ENCODE measurements at places on chromosomes 5 and 9.

DNA sequence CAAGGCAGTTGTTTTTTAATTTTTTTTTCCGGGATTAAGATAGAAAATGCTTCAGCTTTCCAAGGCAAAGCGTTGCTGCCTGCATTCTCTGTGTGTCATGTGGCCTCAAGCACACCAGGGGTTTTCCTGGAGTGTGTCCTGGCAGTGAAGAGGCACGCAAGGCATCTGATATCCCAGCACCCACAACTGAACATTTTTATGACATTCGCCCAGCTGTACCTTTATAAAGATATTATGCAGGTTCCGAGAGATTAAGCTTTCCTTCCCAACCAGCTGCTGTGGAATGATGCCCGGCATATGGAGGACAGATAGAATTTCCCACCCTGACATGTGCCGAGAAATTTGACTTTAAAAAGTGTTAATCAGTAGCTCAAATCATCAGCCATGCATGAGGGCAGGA is 205.6 kb downstream of the GADD45G start:
- no peak for DNase-seq

GRCh38 chr5:72013766-72014624 is 93.3 kb upstream of the MAP1B start:
- DNase-seq: no peak

GRCh38 chr5:147417135-147417813 is 92.6 kb downstream of the DPYSL3 start:
- DNase-seq: no peak

DNA sequence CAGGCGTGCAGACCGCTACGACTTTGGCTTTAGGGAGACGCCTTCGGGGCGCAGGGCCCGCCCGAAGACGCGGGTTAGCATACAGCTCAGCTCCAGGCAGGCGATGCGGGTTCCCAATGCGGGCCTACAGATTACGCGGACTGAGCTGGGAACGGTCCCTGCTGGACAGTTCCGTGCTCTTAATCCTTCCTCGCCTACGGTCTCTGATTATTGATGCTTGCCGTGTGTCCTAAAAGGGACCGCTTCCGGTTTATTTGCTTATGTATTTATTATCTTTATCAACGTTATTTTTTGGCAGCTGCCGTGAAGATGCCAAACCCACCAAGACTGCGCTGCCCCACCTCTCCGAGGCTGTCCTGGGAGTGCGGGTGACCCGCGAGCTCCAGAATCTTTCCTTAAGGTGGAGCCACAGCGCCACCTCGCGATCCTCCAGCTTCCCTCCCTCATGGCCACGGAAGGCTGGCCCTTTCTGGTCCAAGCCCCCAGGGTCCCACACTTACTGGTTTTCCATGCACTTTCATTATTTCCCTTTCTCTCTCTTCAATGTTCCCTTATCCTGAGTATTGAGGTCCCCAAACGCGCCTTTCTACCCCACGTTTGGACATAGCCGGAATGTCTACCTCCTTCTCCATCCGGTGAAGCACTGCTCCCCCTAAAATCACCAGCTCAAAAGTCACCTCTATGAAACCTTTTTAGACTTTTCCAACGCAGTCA is 7.0 kb upstream of the EBF1 start:
- no peak for DNase-seq

GRCh38 chr5:3155717-3156116 is 404.2 kb upstream of the IRX2 start:
- no peak for DNase-seq

GRCh38 chr5:103587185-103587748 is 24.7 kb upstream of the NUDT12 start:
- no peak for DNase-seq

DNA sequence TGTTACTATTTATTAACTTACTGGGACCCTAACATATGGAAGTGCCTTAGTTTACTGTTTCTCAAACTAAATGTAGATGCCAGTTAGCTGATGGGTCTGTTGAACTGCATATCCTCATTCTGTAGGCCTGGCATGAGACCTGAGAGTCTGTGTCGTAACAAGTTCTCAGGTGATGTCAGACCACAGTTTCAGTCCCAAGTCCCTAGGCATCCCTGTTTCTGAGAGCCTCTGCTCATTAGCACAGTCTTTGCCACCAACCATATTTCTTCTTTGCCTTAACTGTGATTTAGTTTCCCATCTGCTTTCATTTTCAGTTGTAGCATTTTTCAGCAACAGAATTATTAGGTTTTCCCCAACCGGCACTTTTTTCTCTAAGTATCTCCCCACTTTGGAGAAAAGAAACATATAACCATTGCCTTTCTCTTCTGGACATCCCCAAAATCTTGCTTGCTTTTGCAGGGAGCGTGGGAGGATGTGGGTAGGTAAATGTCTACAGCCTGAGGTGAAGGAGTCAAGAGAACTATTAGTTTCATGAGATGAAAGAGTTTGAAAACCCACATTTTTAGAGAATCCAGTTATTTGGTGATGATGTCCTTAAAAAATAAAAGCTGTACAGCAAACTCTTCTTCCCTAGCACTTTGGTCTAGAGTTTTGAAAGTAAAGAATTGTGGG is 74.6 kb downstream of the NUDT12 start:
- no peak for DNase-seq

- no peak for DNase-seq
Observed at GRCh38 chr5:59037941-59038797, 455.3 kb downstream of the RAB3C start.

- no peak for DNase-seq
Observed at GRCh38 chr9:81619353-81620001, 69.9 kb downstream of the TLE1 start.

- no peak for DNase-seq
Observed at GRCh38 chr5:15290953-15291352, 209.0 kb upstream of the FBXL7 start.

DNA sequence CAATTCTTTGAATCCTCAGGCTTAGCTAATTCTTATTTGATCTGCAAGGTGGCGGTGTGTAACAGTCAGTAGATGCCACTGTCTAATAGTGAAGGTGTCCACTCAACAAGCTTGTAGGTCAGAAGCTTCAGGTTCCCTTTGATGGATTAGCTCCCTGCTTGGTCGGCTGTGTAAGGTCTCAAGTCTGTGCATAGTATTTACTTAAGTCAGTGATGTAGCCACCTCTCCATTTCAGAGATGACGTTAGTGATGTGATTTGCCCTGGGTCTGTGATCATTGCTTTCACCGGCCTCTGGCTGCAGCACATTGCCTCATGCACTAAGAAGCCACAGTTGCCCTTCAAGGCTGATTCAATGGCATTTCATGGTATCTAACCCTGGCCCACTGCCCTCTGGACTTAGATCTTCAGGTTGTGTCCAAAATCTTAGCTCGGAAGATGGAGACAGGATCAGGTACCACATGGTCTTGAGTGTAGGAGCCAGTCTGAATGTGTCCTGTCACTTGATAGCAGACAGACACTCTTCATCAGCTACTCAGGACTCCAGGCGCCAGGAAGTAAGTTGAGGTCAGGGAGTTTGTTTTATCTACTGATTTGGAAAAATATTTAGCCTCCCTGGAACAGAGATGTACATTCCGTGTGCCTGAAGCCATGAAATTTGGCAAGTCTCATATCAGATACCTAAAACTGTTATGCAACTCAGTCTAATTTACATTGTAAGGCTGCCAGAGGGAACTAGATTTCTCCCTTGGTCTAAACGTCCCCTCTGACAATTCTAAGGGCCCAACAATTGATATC is 42.9 kb downstream of the SUB1 start:
- DNase-seq: no peak

DNA sequence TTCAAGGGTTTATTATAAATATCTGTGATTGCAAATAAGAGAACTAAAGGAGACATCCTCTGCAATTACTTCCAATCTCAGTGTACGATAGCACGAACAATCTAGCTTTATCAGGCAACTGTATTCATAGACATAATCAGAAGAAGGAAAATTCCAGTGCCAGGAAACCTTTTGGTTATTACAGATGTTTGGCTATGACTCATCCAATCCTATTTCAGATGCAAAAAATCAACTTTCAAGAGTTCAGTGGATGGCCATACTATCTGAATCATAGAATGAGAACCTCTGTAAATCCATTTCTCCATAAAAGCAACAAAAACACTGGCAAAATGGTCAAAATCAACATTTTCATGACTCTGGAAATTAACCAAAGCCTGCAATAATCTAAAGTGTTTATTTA is 37.9 kb downstream of the GAS1 start:
- DNase-seq: no peak

DNA sequence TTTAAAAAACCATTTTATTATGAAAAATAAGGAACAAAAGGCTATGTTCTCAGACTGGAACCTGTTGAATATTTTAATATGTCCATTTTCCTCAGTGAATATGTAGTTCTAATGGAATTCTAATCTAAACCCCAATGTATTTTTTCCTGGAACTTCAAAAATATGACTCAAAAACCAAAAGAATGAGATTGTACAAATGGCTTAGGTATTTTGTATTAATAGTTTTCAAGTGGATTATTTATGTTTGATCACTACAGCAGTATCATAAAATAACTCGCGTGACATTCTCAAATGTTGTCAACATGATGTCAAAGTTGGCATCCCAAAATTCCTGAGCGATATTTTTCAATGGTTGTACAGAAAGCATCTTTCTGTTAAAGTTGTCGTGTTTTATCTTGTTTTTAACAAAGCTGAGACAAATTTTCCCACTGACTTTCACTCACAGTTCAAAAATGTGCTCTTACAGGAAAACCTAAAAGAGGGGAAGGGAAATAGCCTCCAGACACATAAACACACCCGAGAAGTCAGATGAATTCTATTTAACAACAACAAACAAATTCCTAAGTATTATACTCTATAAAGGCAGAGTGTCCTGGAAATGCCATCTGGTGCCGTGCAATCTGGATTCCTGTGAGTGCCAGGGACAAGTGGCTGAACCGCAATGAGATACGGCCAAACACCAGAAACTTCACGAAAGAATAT is 68.1 kb upstream of the TAS2R1 start:
- DNase-seq: no peak

DNA sequence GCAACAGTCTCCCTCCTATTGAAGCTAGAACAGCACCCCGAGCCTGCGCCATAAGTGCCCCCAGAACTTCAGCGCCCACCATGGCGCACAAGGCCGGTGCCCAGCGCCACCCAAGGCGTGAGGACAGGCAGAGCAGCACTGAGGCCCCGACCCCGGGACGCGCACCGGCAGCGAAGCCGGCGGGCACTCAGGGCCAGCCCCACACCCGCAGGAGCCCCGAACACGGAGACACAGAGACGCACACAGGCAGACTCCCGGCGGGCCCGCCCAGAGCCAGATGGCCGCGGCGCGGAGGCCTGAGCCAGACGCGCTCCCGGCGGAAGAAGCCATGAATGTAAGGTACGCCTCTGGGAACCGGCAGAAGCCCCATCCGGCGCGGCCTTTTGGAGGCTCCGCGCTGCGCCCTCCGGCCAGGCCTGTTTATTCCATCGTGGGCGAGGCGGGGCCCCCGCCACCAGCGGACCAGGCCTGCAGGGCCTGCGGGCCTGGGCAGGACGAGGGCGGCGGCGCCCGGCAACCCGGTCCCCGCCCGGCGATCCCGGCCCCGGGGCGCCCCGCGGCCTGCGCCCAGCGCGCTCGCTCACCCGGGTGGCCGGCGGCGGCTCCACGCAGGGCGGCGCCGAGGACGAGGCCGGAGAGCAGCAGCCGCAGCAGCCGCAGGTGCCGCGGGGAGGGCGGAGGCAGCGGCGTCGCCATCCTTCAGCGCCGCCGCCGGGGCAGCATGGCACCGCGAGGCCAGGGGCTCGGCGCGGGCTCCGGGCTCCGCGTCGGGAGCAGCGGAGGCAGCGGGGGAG is 486 bp downstream of the NPDC1 start:
- DNase-seq: no peak

- no peak for DNase-seq
Observed at GRCh38 chr9:113479174-113479621, 15.7 kb downstream of the RGS3 start.

- DNase-seq: no peak
Observed at GRCh38 chr9:78562021-78562420, 265.1 kb downstream of the PSAT1 start.

DNA sequence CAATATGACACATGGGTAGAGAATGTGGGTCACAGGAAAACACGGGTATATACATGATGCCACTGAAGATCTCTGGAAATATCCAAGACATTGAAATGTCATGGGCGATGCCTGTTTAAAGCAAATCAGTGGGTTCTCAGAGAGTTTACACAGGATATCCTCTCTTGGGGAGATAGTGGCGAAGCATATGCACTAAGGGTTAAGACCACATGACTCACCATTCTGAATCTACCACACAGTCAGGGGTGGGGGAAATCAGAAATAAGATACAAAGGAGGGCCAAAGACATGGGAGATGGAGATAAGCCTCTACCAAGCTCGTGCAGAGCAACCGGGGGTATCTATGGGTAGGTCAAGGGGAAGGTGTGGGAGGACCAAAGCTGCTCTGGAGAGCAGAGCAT is 58.8 kb downstream of the SH3PXD2B start:
- DNase-seq: no peak

DNA sequence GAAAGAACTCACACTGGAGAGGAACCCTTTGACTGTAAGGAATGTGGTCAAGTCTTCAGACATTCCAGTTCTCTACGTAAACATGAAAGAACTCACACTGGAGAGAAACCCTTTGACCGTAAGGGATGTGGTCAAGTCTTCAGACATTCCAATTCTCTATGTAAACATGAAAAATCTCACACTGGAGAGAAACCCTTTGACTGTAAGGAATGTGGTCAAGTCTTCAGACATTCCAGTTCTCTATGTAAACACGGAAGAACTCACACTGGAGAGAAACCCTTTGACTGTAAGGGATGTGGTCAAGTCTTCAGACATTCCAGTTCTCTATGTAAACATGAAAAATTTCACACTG is 32.6 kb downstream of the MAPK9 start:
- no peak for DNase-seq

GRCh38 chr5:54226215-54226614 is 84.2 kb downstream of the ARL15 start:
- DNase-seq: no peak

DNA sequence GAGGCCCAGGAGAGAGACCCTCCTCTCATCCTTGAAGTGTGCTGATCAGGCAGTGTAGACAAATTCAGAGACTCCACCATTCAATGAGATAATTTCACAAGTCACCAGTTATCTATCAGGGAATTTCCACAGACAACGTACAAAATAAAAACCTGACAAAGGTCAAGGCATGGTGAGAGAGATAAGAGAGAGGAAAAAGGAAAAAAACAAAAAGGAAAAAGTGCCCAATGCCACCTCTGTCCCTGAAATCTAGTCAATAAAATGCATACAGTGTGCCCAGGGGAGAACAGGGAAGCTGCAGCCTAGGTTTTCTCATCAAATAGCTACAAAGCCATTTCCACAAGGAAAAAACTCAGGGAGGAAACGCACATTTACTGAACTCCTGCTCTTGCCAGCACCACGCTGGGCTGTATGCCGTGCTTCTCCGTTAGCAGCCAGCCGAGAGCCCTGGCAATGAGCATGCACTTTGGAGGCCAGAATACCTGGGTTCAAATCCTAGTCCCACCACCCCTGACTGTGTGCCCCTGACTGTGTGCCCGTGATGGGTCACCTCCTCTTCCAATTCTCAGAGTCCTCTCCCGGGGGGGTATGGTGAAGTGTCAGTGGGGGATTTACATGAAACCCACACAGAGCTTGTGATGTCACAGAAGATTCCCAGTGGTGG is 11.6 kb downstream of the WHRN start:
- no peak for DNase-seq

- no peak for DNase-seq
Observed at GRCh38 chr9:16524823-16525222, 345.6 kb downstream of the BNC2 start.

- DNase-seq: no peak
Observed at GRCh38 chr5:136655468-136655867, 290.1 kb upstream of the TRPC7 start.
